ENCODE measurements at places on chromosomes 4 and X.

DNA sequence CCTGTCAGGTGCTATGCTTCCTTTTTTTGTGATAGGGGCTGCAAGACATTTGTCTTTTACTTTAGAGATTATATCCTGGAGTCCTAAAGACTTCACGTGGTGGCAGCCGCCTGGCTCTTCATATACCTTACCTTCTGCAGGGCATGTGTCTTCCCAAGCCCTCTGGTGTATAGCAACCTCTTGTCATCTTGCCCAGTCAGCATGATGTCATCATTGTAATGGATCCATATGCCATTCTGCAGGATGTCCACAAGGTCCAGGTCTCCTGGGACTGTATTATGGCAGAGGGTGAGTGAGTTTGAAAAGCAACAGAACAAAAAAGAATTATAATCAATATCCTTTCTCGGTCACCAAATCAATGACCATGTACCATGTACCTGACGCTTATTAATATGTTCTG lies 82.2 kb upstream of the SCOC start:
- no peak for DNase-seq

DNA sequence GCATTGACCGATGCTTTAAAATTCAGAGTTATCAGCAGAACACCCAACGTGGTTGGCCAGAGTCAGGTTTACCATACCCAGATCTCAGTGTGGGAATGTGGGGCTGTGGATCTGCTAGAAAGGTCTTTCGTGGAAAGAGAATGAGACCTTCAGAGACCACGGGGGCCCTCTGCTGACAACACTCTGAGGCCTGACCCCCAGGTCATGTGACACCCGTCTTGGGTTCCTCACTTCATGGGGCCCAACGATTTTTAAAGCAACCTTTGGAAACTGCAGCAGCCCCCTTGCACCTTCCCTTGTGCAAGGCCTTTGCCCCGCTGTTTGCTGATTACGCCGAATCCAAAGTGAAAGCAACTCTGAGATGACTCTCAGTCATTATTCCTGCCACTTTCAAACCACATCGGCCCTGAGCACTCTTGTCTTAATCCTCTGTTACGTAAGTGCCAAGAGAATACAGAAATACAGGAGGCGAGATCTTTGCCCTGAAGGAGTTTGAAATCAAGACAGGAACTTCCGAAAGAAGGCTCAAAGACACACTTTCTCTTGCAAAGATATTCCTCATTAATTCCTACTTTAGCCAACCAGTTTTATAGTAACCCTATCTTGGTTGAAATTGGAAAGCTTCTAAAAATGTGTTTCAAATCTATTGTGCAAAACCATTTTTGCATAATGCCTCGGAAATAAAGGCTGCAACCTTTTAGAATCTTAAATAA lies 88.3 kb downstream of the EVC2 start:
- DNase-seq = no peak

- DNase-seq = no peak
Observed at GRCh38 chr4:62618042-62618441, 1417.9 kb downstream of the ADGRL3 start.

GRCh38 chr4:137576446-137576845 lies 44.2 kb upstream of the PCDH18 start:
- no peak for DNase-seq

DNA sequence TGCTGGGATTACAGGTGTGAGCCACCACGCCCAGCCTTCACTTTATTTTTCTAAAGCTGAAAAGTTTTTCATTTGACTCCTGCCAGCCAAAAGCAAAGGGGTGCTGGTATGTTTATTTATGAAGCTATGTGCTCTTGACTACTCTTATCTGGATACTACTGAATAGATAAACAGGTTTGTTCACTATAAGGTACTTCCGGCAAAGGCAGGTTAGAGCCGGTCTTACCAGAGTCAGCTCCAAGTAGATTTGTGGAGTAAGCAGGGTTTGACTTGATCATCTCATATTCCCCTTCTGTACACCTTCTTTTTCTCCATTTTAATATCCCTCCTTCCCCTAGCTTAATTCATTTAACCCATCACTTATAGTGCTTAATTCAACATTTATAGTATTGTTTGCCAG lies 175.4 kb upstream of the MBNL3 start:
- DNase-seq = no peak

Measured in stimulated activated CD4-positive, alpha-beta T cell treated with anti-CD3 and anti-CD28 coated beads, Interleukin-1b, Interleukin-23, amount 100 ng/mL, for 1 hour (primary cell).